ENCODE measurements at places on chromosomes 12 and 14.

DNA sequence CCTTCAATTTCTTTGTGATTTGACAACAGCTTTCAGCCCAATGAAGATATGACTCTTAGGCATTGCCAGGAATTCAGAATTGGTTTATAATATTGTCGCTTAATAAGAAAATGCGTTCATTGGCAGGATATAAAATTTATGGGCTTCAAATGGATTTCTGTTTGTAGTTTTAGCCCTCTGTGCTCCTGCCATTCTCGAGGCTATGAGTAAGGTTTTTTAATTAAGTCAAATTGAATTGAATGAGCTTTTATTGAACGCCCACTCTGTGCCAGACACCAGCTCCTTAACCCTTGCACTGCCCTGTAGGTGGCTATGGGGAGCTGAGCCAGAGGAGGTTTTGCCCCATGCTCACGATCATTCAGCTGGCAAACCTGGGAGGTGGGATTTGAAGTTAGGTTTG lies 115.1 kb downstream of the SLC25A47 start:
- DNase-seq, result no peak

DNA sequence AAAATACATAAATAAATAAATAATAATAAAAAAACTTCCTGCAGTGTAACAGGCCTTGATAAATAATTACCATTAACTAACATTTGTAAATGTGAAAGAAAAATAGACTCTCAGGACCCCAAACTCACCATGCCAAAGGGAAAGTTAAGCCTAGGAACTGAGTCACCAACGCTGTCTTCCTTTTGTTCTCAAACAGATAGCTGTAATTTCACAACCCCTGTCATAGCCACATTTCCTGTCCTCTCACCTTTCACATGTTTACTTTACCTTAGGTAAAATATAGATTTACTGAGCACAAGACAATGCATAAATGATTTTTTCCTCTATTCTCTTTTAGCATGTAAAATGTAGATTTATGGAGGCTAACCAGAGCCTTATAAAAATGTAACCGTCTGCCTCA lies 35.9 kb upstream of the CHST11 start:
- DNase-seq, result no peak

- DNase-seq, result no peak
Measured at GRCh38 chr14:25516838-25517237, 466.9 kb upstream of the STXBP6 start.

- peak; percentile 70 for DNase-seq
Measured at GRCh38 chr14:34714320-34715126, at the start of gene CFL2. TSS of gene CFL2 (minus strand) at chr14:34714593. CDS start at chr14:34714540, 53 bp downstream.

- peak; percentile 28 for DNase-seq
Measured at GRCh38 chr12:109264095-109264942, 44.8 kb downstream of the FOXN4 start.

- DNase-seq, result no peak
Measured at GRCh38 chr14:22159957-22160356, 429.1 kb downstream of the DAD1 start.

DNA sequence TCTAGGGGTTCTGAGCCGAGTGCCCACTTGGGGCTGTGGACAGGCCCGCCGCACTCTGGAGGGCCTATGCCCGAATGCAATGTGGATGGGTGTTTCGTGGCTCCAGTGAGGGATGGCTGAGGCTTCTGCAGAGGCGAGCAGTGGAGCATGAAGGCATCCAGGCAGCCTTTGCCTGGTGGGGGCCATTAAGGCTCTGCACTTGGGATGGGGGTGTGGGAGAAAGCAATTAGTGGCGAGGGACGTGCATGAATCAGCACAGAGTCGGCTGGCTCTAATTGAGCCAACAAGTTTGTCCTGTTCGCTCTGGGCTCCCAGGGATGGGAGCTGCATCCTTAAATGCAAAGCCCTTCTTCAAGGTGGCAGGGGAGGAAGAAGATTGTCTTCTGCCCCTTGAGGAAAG lies 346.9 kb upstream of the FKBP4 start:
- no peak for DNase-seq

DNA sequence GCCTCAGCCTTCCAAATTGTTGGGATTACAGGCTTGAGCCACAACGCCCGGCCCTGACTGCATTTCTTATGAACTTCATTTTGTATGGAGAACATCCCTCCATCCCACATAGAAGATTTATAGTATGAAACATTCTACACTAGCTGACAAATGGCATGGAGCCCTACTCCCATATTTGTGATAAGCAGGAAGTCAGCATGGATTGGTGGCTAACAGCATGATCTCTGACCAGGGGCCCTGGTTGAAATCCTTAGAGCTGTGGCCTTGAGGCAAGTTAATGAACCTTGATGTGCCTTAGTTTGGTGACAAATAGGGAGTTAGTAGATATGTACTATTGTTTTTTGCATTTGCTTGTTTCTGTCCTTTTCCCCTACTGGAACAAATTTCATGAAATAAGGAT lies 12.3 kb downstream of the IFI27L1 start:
- no peak for DNase-seq

GRCh38 chr14:35818346-35819115 lies 7.6 kb upstream of the BRMS1L start:
- DNase-seq, result no peak

DNA sequence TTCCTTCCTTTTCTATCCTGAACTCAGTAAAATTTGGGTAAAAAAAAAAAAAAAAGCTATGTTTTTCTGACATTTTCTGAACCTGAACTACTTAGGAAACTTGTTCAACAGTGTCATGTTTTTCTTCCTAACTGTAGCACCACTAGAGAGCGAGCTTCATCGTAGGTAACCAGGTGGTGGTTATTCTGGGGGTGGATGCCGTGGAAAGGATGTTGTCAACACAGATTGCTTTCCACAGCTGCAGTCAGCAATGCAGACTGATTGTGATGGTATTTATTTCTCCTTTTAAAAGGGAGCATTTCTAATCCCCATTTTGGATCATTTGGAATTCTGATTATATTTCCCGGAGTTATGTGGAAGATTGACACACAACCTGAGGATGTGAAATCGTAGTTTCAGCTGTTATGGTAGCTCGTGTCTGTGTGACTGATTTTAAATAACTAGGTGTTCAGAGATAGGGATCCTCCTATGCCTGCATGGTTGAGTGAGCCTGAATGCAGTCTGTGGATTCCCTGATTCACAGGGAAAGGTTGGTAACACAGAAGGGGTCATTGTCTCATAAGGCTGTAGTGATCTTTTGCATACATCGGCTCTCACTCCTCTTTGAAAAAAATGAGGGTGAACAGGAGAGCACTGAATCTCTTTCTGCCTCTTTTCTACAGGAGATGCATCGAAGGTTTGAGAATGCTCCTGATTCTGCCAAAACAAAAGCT lies 113.2 kb downstream of the ERC1 start:
- DNase-seq, result no peak

- DNase-seq, result no peak
Measured at GRCh38 chr12:18576104-18576626, 161.6 kb downstream of the PLCZ1 start.

All from T-helper 2 cell treated with Interferon-gamma antibody and Interleukin-4, amounts not matched to agents 5 μg/mL and 100 μg/mL, for 36 hours (primary cell).